Activated T-cell treated with anti-CD3 and anti-CD28 coated beads for 1 hour (primary cell): ENCODE measurements at places on chromosomes 7 and 10.

DNA sequence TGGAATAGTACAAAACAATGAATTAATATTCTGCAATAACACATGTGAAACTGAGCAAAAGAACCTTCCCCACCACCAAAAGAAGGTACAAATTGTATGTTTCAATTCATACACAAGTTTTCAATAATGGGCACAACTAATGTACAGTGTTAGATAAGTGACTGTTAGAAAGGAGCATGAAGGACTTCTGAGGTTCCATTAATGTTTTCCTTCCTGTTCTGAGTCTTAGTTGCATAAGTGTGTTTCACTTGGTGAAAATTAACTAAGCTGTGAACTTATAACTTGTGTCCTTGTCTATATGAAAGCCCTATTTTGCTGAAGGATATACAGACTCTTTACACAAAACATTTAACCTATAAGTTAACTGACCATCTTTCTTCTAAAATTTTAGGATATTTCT, 8.2 kb downstream of the GSAP start:
- no peak for DNase-seq

- DNase-seq: no peak
These were observed 78.5 kb downstream of the ZRANB1 start for GRCh38 chr10:125020386-125020785.

DNA sequence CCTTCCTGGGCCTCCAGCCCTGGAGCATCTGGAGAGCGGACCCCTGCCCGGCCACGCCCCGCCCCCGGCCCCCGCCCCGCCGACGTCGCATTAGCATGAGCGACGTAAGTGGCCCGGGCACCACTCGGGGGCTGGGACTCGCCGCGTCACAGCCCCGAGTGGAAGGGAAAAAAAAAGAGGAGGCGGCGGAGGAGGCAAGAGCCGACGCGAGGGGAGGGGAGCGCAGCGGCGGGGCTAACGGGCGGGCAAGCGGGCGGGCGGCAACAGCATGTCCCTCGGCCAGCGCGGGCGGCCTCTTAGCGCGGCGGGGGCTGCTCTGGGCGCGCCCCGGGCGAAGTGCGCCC, at the start of gene SLC18A3:
Gene SLC18A3, plus strand, starts transcription at position 197 of the 344 bp plus-strand sequence. CDS start 431 bp downstream, outside the sequence.
- DNase-seq: no peak

DNA sequence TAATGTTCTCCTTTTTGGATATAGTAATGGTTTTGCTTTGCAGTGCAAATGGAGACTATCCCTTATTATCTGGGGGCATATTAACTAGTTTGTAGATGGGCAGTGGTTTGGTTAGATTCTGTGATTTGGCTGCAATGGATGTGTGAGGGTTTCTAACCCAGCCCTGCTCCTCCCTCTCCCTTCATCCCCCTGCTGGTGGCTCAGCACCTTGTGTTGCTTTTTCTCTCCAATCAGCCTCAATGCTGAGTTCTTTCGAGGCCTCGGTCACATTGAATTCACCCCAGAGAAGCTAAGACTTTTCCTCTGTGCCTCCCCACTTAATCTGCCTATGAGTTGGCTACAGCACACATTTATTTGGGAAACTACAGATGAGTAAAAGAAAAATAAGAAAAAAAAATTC, 120.0 kb downstream of the MALRD1 start:
- no peak for DNase-seq

DNA sequence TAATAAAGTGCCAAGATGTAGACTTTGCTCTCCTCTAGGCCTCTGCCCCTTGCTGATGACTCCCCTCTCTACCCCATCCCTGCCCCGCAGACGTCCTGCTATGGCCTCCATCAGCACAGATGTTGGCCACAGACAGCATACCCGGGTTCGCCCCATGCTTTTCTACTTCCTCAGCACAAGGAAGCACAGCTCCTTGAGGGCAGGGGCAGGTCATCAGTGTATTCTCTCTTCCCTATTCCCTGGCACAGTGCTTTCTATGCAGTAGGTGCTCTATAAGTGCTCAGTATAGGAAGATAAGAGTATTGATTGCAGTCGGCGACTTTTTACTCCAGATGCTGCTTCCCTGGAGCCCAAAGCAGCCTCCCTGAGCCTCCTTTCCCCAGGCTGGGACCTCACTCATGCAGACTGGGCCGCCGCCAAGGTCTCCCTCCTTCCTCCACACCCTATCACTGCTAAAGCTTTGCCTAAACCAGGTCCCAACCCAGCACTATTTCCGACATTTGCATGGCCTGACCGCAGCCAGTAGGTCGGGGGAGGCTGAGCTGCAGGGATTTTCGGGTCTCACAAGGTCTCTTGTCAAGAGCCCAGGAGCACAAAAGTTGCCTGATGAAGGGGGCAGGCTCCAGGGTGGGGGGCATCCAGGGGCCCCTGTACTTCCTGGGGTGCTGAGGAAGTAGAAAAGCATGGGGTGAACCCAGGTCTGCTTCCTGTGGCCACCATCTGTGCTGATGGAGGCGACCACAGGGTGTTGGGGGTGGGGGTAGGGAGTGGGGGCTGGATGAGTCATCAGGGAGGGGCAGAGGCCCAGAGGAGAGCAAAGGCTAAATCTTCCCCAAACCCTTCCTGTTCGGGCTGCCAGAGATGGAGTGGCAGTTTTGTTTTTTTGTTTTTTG, 8.0 kb downstream of the CALHM3 start:
- peak; percentile 55 for DNase-seq

DNA sequence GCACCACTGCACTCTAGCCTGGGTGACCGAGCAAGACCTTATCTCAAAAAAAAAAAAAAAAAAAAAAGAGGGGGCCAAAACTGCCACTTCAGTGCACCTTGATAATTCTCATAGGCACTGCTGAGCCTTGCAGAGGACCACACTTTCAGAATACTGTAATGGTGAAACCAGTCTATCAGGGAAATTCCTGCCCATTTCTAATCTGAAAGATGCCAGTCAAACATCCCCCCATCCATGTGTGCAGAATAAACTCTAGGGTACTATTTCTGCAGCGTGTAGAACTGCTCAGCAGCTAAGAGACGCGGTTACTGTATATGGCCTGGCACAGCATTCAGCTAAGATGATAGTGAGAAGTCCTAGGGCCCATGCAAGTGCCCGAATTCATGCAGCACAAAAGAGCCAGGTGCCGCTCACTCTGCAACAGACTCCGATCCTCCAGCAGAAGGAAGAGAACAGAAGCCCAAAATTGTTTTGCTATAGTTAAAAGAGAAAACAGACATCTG, 286.8 kb upstream of the KLF14 start:
- DNase-seq: no peak

GRCh38 chr10:43219848-43220247, 47.0 kb downstream of the RASGEF1A start:
- no peak for DNase-seq

DNA sequence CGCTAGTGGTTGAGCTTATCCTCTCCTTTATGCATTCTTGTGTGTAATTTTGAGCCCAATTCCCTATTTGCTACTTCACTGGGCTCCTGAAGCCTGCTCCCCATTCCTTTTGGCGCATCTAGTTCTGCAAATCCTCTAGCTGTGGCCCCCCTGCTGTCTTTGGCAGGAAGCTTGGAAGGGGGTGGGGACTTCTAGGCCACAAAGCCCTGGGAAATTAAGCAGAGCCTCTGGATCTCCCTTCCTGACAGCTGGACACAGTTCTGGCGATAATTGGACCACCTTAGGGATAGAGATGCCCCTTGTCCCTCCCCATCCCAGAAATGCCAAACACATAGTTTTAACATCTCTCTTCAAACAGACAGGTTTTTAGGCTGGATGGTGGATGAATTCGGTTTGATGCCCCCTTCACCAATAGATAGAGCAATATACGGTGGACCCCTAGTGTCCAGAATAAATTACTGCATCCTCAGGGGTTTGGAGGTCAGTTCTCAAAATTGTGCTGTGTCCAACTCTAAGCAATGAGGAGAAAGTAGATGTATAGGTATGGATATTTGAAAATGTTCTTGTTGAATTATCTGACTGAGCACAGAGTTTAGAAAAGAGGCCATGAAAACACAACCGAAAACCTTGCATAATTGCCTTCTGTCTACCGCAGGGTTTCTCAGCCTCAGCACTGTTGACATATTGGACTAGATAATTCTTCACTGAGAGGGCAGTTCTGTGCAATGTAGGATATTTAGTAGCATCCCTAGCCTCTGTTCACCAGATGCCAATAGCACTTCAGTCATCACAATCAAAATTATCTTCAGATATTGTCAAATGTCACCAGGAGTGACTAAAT, 75.5 kb downstream of the PAPSS2 start:
- no peak for DNase-seq

- no peak for DNase-seq
These were observed 247.3 kb downstream of the SUGCT start for GRCh38 chr7:40382145-40382544.

DNA sequence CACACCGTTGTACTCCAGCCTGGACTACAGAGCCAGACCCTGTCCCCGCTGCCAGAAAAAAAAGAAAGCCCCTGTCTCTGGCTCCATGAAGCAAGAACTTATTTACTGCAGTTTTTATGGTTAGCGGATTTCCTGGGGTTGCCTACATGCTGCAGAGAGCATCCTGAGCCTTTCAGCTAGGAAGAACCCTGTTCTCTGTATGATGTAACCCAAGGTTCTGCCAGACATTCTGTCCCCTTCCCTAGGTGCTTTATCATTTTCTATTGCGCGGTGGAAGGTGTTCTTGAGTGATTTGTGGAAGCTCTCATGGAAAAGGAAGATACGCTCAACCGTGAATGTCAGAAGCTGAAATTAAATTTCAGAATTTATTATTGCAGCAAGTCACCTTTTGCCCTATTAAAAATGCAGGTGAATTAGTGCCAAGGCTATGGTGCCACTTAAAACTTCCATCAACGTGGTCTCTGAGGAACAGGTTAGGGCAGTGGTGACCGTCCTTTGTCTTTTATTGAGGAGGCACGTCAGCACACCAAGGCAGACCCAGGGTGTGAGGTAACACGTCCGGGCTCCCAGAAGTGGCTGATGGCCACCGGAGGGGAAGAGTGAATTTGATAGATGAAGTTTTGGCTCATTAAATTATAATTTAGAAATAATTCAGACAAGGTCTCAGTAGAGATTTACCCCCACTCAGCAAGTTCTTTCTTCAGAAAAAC, 273.1 kb downstream of the PHTF2 start:
- DNase-seq: no peak

DNA sequence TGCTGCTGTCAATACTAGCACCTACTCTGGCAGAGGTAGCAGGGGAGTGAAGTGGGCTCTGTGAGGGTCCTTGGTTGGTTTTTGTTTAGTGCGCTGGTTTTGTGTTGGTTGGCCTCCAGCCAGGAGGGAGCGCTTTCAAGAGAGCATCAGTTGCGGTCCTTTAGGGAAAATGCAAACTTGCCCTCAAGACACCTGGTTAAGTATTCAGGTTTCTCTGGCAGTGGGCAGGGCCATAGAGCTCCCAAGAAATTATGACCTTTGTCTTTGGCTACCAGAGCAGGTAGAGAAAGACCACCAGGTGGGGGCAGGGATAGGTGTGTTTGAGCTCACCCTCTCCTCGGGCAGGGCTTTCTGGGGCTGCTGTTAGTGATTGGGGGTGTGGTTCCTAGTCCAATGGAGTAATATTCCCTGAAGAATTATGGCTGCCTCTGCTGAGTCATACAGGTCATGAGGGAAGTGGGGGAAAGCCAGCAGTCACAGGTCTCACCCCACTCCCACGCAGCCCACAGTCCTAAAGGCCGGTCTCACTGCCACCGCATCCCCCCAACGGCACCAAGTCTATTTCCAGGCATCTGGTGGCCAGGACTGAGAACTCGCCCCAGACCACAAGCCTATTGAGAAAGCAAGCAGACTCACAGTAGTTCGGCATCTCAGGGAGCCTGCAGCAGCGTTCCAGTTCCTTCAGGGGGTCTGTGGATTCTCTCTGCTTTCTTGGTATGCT, 280.5 kb downstream of the SFMBT2 start:
- DNase-seq: no peak

- no peak for DNase-seq
These were observed 286.7 kb downstream of the CACNA2D1 start for GRCh38 chr7:82156893-82157292.

DNA sequence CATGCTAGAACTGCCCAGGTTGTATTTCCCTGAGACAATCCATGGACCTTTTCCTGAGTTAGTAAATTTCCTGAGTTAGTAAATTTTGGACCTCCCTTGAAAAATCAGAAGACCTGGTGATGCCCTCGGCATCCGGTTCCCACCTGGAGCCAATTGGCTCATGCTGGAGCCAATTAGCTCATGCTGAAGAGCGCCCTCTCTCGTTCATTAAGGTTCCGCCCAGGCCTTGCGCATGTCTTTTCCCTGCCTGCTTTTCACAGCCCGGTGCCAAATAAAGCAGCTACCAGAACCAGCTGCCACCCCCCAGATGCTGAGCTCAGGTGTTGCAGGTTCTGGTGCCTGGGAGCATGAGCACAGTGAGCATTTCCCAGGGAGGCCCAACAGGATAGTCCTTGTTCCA, 96.2 kb downstream of the APBB1IP start:
- no peak for DNase-seq

DNA sequence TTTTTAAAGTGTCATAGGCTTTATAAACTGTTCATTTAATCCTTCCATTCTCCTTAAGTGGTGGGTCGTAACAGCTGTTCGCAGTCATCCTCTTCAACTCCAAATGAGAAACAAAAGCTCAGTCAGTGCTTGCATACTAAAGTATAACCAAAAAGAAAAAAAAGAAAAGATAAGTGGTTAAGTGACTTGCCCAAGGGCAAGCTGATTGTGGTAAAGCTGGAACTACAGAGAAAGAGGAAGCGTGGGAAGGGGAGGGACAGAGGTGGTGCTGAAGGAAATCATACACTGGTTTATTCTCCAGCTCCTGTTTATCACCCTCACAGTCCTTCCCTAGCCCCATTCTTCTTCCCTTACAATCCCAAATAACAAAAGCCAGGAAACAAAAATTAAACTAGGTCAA, 29.6 kb downstream of the IDE start:
- DNase-seq: no peak

GRCh38 chr7:151130741-151131157, 36.7 kb downstream of the GBX1 start:
- DNase-seq: no peak

GRCh38 chr7:17994079-17994850, 33.4 kb downstream of the PRPS1L1 start:
- DNase-seq: no peak

GRCh38 chr7:41890631-41891274, 187.9 kb upstream of the INHBA start:
- no peak for DNase-seq

- no peak for DNase-seq
These were observed 145.2 kb downstream of the ARID5B start for GRCh38 chr10:62046522-62047227.

GRCh38 chr10:78278058-78278404, 244.4 kb downstream of the RPS24 start:
- DNase-seq: no peak

GRCh38 chr7:41763626-41764025, 60.7 kb upstream of the INHBA start:
- DNase-seq: no peak
